ENCODE measurements at places on chromosomes 1 and 21. TPM values are rescaled to one million over a fixed set of nuclear protein-coding genes. Genes with fewer than 3 reads are reported as not detected.
A peak's percentile ranks its signal among the peaks of the same experiment; 100 is the strongest.

DNA sequence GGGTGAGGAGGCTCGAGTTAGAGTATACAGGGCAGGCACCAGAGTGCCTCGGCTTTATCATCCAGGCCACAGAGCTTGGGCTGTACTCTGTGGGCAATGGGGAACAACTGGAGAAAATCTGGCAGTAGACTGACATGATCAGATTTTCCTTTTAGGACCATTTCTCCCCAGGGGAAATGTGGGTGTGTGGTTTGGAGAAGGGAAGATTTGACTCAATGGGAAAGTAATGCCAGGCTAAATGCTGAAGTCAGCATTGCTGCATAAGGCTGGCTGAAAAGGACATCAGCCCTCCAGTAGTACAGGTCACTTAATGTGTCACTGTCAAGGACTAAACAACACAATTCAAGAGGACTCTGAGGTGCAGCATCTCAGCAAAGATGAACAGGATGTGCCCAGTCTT lies 5.0 kb downstream of the FYB2 start:
- no peak for DNase-seq
- H3K4me3 ChIP-seq, result no peak overlapping the region
- no peaks in the 10 kb centered on the region for H3K4me1 ChIP-seq
- no peaks in the 10 kb centered on the region for H3K27me3 ChIP-seq
- H3K27ac ChIP-seq, result no peak overlapping the region

- H3K4me1 ChIP-seq, result no peaks in the 10 kb centered on the region
- no peaks in the 10 kb centered on the region for H3K36me3 ChIP-seq
- H3K27ac ChIP-seq, result no peak overlapping the region
- no peak overlapping the region for H3K4me3 ChIP-seq
- no peaks in the 10 kb centered on the region for H3K27me3 ChIP-seq
Observed at GRCh38 chr1:4175566-4176405, 275.7 kb upstream of the C1orf174 start.

Gene KRTAP10-4
- not detected for total RNA-seq

DNA sequence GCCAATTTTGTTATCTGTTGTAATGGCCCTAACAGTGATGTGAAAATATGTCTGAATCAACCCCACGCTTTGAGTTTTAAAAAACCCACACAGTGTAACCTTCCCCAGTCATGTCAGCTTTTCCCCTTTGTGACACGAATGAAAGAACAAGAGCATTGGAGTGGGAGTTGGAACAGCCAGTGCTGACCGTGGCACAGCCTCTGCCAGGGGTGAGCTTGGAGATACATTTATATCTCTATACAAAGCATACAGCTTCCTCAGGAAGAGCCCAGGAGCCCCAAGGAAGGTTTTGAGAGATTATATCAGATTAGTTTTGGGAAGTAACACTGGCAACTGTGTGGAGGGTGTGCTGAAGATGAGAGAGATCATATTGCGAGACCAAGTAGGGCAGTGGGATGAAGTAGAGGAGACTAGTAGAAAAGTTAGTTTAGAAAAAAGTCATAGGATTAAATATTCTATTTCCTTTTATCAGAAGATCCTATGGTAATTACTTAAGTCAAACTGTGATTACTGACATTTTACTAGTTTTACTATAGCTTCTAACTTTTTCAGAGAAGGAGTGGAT lies 15.9 kb downstream of the LRRC8B start:
- H3K27ac ChIP-seq, result no peak overlapping the region
- H3K4me3 ChIP-seq, result no peak overlapping the region
- no peaks in the 10 kb centered on the region for H3K36me3 ChIP-seq
- H3K27me3 ChIP-seq, result no peaks in the 10 kb centered on the region
- H3K4me1 ChIP-seq, result no peaks in the 10 kb centered on the region

GRCh38 chr1:22597301-22597965 lies 34.1 kb downstream of the EPHA8 start:
- DNase-seq, result no peak
- H3K36me3 ChIP-seq, result no peaks in the 10 kb centered on the region
- H3K4me1 ChIP-seq, result no peaks in the 10 kb centered on the region
- no peak overlapping the region for H3K27ac ChIP-seq

- no peak overlapping the region for H3K4me3 ChIP-seq
- no peaks in the 10 kb centered on the region for H3K36me3 ChIP-seq
- no peak overlapping the region for H3K27ac ChIP-seq
- DNase-seq, result no peak
Observed at GRCh38 chr1:37602750-37603694, 7.3 kb upstream of the GNL2 start.

Gene RIMS3
- total RNA-seq, result 4.3 TPM

DNA sequence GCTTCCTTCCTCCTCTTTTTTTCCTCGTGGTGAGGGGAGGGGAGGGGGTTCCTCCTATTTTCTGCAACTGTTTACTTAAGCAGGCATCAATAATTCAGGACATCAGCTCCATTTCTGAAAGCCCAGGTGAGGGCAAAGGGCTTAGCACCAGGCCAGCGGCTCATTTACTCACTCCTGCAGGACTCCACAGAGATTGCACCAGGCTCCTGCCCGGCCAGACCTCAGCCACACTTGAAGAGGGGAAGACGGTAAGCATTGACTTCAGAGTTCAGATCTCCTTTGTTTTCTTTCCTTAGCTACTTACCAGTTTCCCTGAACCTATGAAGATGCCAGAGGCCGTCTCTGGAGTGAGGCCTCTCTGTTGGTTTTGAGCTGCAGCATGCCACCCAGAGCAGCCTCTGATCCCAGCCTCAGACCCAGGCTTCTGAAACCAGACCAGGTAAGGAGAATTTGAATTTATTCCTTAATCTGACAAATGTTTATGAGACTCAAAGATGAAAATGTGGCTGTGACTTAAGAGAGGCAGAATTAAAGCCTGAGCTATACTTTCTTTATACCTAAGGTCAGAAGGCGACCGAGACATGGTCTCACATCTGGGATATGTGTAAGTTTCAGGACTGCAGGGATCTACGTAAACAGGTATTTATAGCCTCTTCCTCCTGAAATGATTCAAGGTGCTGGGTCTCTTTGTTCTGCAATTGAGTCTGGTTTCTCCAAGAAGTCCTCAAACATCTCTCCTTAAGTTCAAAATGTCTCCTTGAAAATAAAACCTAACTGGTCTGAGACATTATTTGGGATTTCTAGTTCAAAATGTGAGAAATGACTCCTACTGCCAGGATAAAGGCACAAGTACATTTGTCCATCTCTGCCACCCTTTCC lies 272.5 kb upstream of the RUNX1 start:
- no peak for DNase-seq
- no peaks in the 10 kb centered on the region for H3K36me3 ChIP-seq
- peaks cover 36% of the 10 kb centered on the region for H3K4me1 ChIP-seq
- no peak overlapping the region for H3K27ac ChIP-seq
- no peak overlapping the region for H3K4me3 ChIP-seq

Gene SLC5A9
- not detected for total RNA-seq

DNA sequence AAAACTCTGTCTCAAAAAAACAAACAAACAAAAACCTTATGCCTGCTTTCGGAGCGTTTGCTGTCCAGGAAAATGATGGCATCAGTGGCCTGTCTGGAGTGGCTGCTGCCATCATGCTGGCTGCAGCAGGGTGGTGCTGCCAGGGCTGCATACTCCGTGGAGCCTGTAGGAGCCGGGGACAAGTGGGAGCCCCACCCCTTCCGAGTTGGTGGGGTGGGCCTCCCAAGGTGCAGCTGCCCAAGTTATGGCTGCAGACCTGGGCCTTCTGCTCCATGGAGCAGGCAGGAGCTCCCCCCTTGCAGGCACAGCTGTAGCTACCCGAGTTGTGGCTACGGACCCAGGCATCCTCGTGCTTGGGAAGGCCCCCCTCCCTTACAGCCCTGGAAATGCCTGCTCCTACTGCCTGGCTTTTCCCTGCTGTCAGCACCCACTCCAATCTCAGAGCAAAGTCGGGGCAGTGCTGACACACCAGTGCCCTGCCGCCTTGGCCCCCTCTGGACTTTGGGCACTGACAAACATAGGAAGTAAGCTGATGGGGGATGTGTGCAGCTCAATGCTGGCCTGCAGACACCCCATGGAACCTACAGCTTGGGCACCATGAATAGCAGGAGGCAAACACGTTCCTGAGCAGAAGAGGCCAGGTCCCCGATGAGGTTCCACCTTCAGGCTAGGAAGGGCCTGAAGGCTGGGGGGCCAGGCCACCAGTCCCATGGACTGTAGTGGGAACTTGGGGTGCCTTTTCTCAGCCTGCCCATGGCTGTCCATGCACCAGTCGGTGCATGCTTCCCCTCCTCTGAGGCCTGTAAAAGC lies 60.4 kb downstream of the CC2D1B start:
- no peak overlapping the region for H3K4me3 ChIP-seq
- no peaks in the 10 kb centered on the region for H3K4me1 ChIP-seq
- no peak overlapping the region for H3K27ac ChIP-seq
- H3K27me3 ChIP-seq, result no peaks in the 10 kb centered on the region
- no peak for DNase-seq

GRCh38 chr1:22806584-22806983 lies 95.9 kb downstream of the EPHB2 start:
- no peak for DNase-seq
- no peak overlapping the region for H3K4me3 ChIP-seq
- H3K4me1 ChIP-seq, result peaks cover 26% of the 10 kb centered on the region
- H3K36me3 ChIP-seq, result no peaks in the 10 kb centered on the region
- no peak overlapping the region for H3K27ac ChIP-seq

GRCh38 chr1:200660719-200661118 lies 9.0 kb downstream of the DDX59 start:
- no peak overlapping the region for H3K27ac ChIP-seq
- no peak overlapping the region for H3K4me3 ChIP-seq
- peaks cover 11% of the 10 kb centered on the region for H3K4me1 ChIP-seq
- DNase-seq, result peak; percentile 75
- no peaks in the 10 kb centered on the region for H3K27me3 ChIP-seq

GRCh38 chr1:230825761-230826160 lies 42.6 kb downstream of the C1orf198 start:
- no peaks in the 10 kb centered on the region for H3K36me3 ChIP-seq
- peak overlapping the region; percentile 48 for H3K27ac ChIP-seq
- peaks cover 25% of the 10 kb centered on the region for H3K4me1 ChIP-seq

GRCh38 chr1:60745484-60745883 lies 336.9 kb upstream of the NFIA start:
- H3K4me3 ChIP-seq, result no peak overlapping the region
- H3K4me1 ChIP-seq, result no peaks in the 10 kb centered on the region
- no peaks in the 10 kb centered on the region for H3K36me3 ChIP-seq
- no peak overlapping the region for H3K27ac ChIP-seq
- DNase-seq, result no peak

DNA sequence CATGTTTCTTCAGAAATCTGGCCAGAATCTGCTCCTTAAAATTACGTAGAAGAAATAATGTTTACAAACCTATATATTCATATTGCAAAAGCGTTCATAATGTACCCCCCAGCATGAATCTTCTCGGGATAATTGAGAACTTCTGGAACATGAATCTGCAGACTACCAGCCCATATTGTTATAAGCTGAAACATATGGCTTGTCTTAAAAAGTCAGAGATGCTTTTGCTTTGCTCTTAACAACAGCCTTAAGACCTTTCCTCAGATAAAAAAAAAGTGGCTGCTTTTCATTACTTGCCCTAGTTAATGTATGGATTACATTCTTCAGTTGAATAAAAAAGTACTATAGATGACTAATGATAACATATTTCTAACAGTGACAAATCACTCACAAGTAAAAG lies 15.0 kb upstream of the ZZZ3 start:
- H3K4me1 ChIP-seq, result no peaks in the 10 kb centered on the region
- H3K4me3 ChIP-seq, result no peak overlapping the region
- H3K36me3 ChIP-seq, result no peaks in the 10 kb centered on the region
- no peak overlapping the region for H3K27ac ChIP-seq

Gene MPL
- not detected for total RNA-seq

Measured in sigmoid colon (tissue), 7 donors.